ENCODE measurements at places on chromosomes 12 and 14.
A peak's percentile ranks its signal among the peaks of the same experiment; 100 is the strongest.

DNA sequence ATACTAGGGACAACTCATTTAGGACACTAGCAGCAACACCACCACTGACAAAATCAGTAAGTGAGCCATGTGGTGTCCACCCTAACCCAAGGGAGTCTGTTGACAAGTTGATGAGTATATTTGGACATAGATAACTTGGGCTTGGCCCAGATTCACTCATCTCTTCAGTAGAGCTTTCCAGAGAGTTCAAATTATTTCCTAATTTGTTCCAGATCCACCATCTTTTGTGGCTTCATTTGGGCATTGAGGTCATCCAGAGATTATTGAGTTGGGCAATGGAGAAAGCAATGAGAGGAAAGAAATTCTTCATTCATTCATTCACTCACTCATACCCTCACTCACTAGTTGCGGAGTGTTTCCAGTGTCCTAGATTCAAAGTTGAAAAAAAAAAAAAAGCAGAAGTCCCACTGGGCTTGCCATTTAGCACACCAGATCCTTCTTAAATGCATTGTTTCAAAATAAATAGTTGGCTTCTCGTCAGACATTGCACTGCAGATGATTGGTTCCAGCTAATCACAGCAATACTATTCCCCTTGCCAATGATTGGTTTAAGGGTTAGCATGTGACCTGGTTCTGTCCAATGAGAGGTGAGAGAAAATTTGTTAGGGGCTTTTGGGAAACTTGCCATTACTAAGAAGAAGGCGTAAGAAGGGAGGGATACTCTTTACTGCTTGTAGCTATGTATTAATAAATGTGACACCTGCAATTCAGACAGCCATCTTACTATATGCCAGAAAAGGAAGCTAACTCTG lies 31.8 kb upstream of the WSCD2 start:
- DNase-seq, result peak; percentile 72

- DNase-seq, result peak; percentile 49
These were observed at the start of gene SYNJ2BP for GRCh38 chr14:70416725-70417349. Gene SYNJ2BP (minus strand): TSS chr14:70417090. CDS start chr14:70416963, 127 bp downstream.

GRCh38 chr14:70234066-70234950 lies 45.6 kb upstream of the SLC8A3 start:
- no peak for DNase-seq

- no peak for DNase-seq
These were observed 88.6 kb downstream of the DDHD1 start for GRCh38 chr14:53064475-53064874.

DNA sequence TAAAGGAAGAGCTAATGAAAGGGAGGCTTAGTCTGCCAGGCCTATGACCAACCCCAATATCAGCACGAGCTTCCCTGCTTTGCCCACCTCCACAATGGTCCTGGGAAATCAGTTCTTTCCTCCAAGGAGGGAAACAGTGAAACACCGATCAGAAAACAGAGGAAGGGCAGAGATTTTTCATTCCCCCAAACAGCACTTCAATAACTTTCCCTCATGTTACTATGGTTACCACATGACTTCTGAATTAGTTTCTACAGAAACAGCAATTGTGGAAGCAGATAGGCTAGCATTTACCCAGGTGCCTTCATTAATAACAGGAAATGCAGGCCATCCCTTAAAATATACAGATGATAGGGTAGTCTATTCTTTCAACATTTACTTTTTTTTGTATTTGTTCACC lies 35.9 kb downstream of the TRIM9 start:
- DNase-seq, result no peak

All from tibial artery (tissue), 4 donors.